Stomach (tissue), 19 donors: ENCODE measurements at places on chromosomes 2 and 18.

DNA sequence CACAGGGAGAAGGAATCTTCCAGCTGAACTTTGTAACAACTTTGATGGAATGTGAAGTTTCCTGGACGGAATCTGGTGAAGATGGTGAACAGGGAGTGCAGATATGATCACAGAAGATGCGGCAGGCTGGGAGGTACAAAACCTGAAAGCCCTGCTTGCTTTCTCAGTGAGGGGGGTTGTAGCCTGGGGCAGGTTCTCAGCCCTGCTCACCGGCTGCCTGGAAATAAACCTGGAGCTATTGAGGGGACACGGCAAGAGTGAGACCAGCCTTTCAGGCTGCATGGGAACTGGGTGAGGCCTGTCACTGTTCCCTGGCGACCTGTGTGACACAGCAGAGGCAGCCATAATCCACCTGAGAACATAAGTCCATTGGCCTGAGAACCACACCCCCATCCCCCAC, 174.8 kb downstream of the LCLAT1 start:
- DNase-seq = no peak

- DNase-seq = no peak
Observed at GRCh38 chr2:219916726-219917440, 289.5 kb downstream of the SLC4A3 start.

DNA sequence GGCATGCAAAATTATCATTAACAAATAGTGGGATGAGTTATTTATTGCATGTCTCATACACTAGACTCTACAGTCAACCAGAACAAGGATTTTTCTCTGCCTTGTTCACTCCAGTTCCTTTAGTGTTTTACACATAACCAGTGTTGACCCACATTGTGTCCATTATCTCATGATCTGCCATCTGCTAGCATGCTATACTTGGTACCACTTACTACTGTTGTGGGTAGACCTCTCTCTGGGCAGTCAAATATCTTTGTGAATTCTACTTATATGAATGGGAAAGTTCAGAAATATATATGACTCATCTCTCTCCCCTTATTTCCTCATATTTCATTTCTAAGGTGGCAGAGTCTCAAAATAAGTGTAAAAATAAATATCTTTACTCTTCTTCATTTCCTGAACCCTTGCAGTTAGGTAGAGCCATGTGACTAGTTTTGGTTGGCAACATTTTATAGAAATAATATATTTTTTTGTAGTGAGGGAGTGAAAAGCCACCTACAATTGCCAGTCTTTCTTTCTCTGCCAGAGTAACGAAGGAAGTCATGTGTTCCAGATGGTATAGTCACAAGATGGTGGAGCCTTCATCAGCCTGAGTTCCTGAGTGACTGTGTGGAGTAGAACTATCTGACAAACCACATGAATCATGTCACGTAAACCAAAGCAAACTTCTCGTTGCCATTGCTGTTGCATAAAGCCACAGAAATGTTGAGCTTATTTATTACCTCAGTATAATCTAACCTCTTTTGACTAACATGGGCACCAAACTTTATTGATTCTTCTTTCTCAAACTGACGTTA, 704.0 kb downstream of the RNF144A start:
- DNase-seq = no peak

DNA sequence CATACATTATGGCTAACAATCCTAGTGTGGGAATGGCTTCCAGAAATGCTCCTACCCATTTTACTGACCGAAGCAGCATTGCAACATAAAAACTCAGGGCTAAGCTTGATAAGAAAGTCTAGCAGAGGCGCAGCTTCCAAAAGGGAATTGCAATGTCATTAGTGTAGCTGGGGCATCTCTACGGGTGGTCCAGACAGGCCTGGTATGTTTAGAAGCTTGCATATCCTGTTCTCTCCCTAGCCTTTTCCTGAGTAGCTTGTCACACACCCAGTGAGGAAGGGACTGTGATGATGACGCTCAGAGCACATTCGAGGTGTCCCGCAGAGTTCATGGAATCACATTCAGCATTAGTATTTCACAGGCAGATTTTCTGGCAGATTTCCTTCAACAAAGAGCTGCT, 38.0 kb upstream of the COL5A2 start:
- DNase-seq = peak; percentile 41

DNA sequence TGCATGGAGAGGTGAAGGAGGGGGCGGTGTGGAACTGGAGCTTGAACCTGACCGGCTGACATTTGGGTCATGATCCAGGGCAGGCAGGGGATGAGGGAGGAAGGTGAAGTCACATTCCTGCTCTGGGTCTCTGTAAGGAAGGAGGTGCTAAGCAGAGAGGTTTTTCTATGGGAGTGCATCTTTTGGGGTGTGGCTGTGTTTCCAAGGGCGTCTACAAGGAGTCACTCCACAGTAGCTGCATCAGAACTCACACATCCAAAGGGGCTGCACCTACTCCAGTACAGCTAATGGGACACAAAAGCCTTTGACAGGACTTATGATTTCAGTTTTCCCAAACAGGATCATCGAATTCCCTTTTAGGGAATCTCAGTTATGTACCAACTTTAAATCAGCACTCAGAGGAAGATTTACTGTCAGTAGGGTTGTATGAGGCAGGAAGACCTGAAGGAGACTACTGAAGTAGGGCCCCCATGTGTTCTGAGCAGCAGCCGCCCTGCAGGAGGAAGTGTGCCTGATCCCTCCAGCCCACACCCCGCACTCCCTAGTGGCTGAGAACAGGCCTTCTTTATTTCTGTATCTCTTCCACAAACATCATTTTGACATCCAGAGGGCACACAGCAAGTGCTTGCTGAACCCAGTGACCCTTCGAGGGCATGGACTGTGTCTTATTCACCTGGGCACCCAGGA, 137.2 kb downstream of the CELF4 start:
- no peak for DNase-seq
